Activated CD8-positive, alpha-beta memory T cell treated with anti-CD3 and anti-CD28 coated beads, Interleukin-2, amount 50 U/mL, for 4 hours (primary cell): ENCODE measurements at places on chromosomes 5 and 9.

- DNase-seq: no peak
Measured at GRCh38 chr5:93404246-93404645, 176.8 kb downstream of the NR2F1-AS1 start.

GRCh38 chr9:87525546-87526303, 28.1 kb downstream of the DAPK1 start:
- DNase-seq: no peak

DNA sequence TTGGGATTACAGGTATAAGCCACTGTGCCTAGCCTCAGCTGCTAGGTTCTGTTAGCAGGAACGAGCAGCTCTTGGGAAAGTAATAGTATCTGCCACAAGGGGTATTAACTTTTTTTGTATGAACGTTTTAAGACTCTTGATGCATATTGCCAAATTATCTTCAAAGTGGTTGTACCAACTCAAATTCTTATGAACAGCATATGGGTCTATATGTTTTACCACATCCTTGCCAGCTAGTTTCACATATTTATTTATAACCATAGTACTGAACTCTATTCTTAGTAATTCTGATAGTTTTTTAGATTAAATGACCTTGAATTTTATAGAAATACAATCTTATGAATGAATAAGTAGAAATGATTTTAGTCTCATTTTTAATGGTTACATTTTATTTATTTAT, 80.9 kb downstream of the HSPA4 start:
- DNase-seq: no peak

- no peak for DNase-seq
Measured at GRCh38 chr9:105361873-105362272, 86.0 kb upstream of the FSD1L start.

DNA sequence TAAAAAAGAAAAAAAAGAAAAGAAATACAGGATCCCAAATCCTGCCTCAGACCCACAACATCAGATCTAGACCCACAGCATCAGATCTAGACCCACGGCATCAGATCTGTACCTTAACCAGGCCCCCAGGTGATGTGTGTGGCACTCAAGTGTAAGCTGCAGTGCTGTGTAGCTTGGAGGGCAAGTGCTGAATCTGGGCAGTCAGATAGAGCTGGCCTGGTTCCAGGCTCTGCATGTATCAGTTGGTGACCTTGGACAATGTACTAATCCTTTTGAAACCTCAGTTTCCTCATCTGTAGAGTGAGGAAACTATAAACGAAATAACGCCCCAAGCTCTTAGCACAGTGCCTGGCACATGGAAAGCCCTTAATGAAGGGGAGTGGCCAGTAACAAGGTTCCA, 16.7 kb downstream of the COL15A1 start:
- no peak for DNase-seq

- no peak for DNase-seq
Measured at GRCh38 chr9:68738358-68738757, 33.3 kb downstream of the PIP5K1B start.

DNA sequence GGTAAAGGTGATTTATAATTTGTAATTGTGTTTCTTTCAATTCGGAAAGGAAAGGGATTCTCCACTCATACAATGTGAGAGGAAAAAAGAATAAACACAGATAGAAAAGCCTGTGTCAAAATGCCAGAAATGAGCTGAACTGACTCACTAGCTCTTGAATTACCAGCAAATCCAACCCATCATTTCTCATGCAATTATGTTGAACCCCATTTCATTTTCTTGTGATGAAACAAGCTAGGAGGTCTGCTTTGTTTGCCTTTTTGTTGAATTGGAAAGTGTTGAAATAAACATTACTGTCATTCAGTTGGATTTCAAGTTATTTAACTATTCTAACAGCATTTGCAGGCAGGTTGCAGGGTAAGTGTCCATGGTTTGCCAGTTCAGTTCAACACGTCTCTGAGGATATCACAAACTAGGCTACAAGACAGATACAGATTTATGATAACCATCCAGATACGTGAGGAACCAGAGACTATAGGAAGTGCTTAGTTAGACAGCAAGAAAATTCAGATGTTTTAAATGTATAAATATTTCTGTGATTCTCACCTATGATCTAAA, 547.2 kb downstream of the MAT2B start:
- no peak for DNase-seq
